CD4-positive, alpha-beta memory T cell (primary cell): ENCODE measurements at places on chromosomes 3 and 15. TPM values are rescaled to one million over a fixed set of nuclear protein-coding genes. Genes with fewer than 3 reads are reported as not detected.

SLC12A1 gene
- polyA plus RNA-seq: not detected

ZPLD1 gene
- not detected for polyA plus RNA-seq

NCEH1 gene
- 3.0 TPM for polyA plus RNA-seq

GOLGA6L7 gene
- polyA plus RNA-seq: not detected

RHOV gene
- polyA plus RNA-seq: not detected

PPARG gene
- not detected for polyA plus RNA-seq

GPR62 gene
- polyA plus RNA-seq: not detected

PRR20G gene
- not detected for polyA plus RNA-seq

KBTBD13 gene
- polyA plus RNA-seq: not detected

SYNPR gene
- polyA plus RNA-seq: not detected
